GM19239 (cell line): ENCODE measurements at places on chromosomes 7 and 10.

DNA sequence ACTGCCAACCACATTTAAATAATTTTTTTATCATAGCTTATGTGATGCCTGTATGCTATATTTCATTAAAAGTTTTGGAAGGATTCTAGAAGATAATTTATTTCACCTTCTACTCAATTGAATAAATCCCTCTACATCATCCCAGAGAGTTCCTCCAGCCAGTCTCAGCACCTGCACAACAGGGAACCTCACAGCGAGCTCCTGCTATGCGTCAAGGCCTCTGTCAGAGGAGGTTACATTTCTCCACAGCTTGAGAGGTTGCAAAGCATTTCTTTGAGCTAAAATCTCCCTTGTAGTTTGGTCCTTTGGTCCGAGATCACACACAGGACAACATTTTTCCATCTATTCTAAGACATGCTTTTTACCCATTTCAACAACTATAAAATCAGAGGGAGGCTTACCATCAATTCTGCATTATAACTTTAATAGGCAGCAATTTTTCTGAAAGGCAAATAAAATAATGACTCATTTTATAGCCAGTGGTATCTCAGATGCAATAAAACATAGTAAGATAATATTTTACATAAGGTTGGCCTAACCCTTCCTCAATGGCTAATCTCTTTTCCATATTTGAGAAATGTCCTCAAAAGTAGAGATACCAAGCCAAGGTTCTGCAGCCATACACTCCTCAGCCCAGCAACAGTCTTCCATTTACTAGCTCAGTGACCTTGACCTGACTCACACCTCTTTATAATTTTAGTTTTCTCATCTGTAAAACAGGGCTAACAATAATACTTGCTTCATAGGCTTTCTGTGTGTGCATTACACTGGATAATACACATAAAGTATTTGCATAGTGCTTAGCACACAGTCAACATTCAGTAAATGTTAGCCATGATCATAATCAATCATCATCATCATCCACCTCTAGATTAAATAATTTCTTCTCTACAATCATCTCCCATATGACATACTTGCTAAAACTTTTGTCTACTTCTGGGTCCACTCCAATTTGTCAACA is 68.8 kb downstream of the DOCK4 start:
- no peak for DNase-seq

GRCh38 chr10:1652151-1652550 is 85.2 kb downstream of the ADARB2 start:
- DNase-seq: no peak

DNA sequence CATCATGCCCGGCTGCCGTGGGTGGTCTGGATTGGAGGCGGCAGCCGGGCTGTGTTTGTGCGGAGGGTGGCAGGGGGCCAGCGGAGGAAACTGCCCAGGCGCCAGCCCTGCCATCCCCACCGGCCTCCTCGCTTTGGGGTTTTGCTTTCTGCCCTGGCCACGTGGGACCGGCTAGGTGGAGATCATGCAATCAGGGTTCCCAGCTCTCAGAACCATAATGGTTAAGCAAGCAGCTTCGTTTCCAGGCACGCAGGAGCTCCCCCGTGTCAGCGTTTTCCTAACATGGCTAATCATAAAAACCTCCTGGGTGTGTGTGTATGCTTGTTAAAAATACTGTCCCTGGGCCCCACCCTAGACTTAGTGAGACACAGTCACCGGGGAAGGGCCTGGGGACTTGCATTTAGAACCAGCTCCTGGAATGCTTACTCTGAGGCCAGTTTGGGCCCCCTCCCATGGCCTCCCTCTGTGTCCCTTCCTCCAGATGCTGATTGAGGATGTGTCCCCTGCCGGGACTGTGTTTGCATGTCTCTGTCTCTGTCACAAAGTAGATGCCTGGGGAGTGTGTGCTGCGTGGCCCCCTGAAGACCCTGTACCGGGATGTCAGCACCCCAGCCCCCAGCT is 119.3 kb downstream of the CUX1 start:
- no peak for DNase-seq

DNA sequence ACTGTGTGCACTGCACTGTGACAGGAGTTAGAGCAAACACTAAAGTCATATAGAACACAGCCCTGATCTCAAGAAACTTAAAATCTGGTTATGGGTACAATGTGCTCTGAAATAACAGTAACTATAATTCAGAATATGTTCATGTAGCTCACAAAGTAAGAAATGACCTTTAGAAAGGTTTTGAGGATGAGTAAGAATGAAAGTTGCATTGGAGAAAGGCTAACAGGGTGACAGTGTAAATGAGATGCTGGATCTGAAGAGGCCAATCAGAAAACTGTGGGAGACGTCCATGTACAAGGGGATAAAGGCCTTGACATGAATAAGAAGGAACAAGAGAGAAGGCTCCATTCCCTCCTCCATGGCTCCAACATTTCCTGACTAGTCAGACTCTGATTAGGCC is 124.7 kb downstream of the GRM3 start:
- no peak for DNase-seq

DNA sequence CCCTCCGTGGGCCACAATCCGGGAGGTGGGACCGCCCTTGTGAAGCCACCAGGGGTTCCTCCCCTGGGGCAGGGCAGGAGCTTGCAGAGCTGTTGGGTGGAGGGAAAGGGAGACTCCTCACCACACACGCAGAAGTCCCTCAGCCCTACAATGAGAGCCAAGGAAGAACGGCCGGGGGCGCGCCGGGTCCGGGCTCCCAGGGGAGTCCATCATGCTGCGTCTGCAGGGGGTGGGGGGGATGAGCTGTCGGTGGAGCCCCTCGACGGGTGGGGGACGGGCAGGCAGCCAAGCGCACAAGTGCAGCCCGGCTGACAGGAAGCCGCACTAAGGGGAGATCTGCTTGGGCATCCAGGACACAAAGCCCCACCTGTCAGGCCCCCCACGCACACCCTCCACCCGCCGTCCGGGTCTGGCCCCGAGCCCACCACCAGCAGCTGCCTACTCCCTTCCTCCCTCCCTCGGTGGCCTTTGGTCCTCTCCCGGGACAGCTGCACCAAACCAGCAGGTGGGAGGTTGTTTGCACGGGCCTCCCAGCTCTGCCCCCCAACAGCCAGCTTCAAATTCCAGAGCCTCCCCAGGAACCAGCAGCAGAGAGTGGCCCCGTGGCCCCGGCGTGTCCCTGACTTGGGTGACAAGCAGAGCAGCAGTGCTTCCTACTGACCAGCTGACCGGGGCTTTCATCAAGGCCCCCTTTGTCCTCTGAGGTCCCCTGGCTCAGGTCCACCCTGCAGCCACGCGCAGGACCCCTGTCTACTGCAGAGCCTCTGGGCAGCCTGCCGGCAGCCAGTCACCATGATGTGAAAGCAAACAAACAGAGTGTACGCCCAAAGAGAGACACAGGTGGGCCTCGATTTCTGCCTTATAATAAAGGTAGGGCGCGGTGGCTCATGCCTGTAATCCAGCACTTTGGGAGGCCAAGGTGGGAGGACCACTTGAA is 50.3 kb downstream of the HIP1 start:
- DNase-seq: no peak

- DNase-seq: no peak
Observed at GRCh38 chr10:35398908-35399307, 62.6 kb downstream of the CCNY start.

- DNase-seq: no peak
Observed at GRCh38 chr10:93026072-93026471, 34.5 kb upstream of the CYP26C1 start.

GRCh38 chr7:54591404-54592386 is 49.5 kb downstream of the VSTM2A start:
- no peak for DNase-seq

- no peak for DNase-seq
Observed at GRCh38 chr10:59873896-59874295, 32.5 kb downstream of the CCDC6 start.

- DNase-seq: no peak
Observed at GRCh38 chr10:9786101-9786500, 1231.6 kb upstream of the CELF2 start.

DNA sequence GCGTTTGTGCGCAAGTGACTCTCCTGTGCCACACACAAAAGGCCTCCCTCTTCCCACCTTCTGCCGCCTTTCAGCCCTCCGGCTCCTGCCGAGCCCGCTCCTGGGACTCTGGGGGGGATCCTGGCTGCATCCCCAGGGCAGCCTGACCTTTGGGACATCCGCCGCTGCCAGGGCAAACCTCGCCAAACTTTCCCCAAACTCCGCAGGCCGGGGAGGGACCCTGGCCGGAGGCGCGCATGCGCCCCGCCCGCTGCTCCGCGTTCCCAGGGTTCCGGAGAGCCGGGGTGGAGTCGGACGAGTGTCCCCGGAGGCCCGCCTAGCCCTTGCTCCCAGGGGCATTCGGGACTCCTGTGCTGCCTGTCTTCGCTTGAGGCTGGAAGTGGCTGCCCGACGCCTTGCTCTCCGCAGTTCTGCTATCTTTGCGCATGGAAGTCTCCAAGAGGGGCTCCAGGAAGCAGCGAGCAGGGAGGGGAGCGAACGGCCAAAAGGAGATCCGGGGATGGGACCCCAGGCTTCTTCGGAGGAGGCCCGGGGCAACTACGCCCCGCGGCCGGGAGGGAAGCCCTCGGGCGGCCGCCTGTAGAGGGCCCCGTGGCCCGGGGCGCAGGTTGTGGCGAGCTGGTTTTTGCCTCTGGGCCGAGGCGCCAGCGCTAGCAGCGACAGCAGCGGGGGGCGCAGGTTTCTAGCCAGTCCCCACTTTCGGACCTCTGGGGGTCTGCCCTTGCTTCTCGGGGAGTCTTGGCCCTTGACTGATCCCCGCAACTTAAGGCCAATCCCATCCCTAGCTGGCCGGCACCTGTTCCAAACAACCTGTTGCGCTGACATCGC is 7.0 kb downstream of the PTF1A start:
- DNase-seq: no peak

GRCh38 chr7:4131063-4131462 is 551.0 kb upstream of the FOXK1 start:
- no peak for DNase-seq

GRCh38 chr10:129785536-129785981 is 178.5 kb downstream of the EBF3 start:
- no peak for DNase-seq

DNA sequence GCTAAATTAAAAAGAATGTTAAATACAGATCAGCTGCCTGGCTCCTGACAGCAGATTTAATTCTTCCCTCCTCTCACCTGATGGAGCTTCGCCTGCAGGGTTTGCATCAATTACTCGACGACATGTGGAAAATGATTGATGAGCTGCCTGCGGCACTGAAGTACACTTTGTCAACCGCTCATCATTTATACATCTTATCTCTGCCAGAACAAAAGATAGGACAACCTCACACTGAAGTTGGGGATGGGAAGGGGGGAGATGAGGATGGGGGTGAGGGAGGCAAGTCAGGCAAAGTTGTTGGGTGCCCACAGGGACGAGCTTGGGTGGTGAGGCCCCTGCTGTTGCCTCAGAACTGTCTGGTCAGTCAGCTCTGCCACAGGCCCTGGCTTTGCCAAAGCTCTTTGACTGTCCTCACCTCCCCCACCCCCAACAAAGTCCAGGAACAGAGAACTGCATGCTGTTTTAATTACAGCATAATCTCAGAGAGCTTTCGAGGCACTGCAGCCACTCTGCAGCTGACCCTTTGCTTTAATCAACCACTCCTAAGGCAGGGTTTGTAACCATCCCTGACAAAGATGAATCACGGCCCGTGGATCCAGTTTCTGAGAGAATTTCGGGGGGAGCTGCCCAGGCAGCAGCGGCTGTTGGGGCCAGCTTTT is 702.3 kb downstream of the LRMDA start:
- DNase-seq: no peak

DNA sequence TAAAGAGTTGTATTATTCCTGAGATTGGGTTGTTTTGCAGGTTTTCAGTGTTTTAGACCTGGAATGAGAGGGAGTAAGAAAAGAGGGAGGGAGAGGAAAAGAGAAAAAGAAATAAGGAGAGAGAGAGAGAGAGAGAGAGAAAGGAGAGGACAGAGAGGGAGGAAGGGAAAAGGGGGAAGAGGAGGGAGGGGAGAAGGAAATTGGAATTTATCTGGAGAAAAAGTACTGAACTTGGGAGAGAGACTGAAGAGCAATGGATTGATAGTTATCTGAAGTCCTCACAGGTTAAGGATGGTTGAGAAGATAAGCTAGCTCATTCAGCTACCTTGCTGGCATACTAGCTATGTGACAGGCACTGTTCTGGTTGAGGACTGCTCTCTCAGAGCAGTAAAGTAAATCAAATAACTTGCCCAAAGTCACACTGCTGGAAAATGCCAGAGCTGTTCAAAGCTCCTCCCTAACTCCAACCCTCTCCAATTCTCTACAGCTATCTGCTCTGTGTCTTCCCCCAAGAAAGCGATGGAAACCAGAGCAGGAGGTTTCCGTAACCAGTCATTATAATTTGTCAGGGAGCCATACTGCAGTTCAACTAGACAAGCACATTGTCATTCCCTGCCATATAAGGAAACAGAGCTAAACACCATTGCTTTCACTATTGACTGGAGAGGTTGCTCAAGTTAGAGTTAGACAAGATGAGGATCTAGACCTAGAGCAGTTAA is 10.7 kb downstream of the CALD1 start:
- no peak for DNase-seq

GRCh38 chr10:65708057-65708456 is 1217.8 kb upstream of the LRRTM3 start:
- no peak for DNase-seq

GRCh38 chr7:33262476-33262875 is 133.1 kb downstream of the BBS9 start:
- DNase-seq: no peak

DNA sequence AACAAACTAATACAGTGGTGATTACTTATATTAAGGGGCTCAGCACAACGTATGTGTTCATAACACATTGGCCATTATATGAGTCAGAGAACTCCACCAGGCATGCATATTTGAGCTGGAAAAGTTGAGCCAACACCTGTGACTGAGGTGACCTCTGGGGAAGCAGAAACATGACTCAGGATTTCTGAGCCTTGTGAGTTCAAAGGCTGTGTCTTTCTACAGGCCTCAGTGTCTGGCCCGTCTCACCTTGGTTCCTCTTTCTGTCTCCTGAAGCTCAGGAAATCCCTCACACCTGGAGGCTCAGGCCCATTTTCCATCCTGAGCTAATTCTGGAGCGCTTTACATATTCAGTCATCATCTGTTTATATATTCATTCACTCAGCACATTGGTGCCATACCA is 230.9 kb upstream of the AGK start:
- DNase-seq: no peak

DNA sequence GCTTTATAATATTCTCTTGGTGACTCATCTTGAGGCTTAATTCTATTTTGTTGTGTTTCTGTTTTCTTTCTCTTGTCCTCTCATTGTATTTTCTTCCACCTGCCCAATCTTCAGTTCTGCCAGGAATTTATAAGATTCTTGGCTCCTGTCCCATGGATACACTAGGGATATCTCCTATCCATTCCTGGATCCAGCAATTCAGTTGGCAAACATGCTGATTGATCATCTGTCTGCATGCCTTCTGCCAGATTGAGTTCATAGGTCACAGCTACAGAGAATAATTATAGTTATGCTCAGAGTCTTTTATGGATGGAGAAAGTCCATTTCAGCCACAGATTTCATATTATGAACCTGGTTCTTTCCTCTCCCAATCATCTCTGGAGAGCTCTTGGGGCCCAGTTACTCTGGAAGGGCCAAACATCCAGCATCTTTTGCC is 140.4 kb upstream of the MAGI2 start:
- DNase-seq: no peak

DNA sequence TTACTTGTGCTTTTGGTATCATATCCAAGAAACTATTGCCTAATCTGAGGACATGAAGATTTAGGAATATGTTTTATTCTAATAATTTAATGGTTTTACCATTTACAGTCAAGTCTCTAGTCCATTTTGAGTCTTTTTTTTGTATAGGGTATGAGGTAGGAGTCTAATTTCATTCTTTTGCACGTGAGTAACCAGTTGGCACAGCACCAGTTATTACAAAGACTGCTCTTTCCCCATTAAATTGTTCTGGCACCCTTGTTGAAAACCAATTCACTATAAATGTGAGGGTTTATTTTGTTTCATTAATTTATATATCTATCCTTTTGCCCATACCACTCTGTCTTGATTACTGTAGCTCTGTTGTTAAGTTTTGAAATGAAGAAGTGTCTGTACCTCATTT is 381.6 kb downstream of the SUGCT start:
- DNase-seq: no peak
